ENCODE measurements at places on chromosomes 7 and 10.

GRCh38 chr10:74997163-74997562 is 114.3 kb upstream of the SAMD8 start:
- DNase-seq = no peak

- no peak for DNase-seq
These were observed 63.2 kb downstream of the CCDC3 start for GRCh38 chr10:12938271-12938670.

DNA sequence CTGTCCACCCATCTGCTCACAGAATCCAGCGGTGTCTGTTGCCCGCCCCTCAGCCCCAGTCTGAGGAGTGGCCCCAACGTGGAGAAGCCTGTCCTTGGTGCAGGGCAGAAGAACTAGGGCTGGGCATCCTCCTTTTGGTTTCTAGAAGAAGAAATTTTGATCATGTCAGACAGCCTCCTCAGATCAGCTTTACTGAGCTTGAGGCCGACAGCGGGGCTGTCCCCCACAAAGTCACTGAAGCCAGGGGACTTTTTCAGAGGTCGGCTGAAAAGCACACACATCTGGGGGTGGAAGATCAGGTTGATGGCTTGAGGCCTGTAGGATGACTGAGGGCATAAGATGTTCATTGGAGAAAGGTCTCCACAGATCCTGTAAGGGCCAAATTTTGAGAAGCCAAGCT is 767.9 kb downstream of the GRID1 start:
- no peak for DNase-seq

DNA sequence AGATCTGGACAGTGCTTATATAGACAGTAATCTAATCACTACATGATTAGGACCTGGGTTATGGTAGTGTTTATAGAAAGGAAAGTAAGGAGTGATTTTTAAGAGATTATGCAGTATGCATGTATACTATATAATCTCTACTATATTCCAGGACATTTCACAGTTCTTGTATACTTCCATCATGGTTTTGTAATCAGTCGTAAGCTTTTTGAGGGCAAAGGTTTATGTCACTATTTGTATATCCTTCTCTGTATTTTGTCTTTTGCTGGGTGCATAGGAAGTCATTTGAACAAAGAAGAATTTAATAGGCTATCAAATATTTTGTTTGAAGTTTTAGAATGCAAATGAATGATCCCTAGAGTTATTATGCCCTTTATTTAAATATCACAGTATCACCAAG is 39.2 kb downstream of the RSBN1L start:
- DNase-seq = no peak

DNA sequence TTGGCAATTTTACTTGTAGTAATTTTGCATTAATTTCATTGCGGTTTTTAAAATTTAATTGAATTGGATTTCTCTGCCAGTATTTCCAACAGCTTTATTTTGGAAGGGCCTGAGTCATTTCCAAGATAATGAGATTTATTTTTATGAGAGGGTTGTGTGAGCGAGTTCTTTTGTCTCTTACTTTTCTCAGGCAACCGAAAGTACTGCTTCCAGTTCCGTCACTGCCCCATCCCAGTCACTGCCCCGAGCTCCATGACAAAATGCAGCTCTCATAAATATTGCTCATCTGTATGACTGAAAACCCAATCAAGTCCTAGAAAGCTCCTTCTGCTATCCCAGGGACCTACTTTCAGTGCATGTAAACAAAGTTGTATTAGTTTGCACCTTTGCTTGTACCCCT is 468.4 kb upstream of the SEMA3D start:
- no peak for DNase-seq

- DNase-seq = no peak
These were observed 93.2 kb downstream of the INPP5A start for GRCh38 chr10:132630666-132631337.
